Stromal cell of bone marrow (primary cell): ENCODE measurements at places on chromosomes 11 and 22.

DNA sequence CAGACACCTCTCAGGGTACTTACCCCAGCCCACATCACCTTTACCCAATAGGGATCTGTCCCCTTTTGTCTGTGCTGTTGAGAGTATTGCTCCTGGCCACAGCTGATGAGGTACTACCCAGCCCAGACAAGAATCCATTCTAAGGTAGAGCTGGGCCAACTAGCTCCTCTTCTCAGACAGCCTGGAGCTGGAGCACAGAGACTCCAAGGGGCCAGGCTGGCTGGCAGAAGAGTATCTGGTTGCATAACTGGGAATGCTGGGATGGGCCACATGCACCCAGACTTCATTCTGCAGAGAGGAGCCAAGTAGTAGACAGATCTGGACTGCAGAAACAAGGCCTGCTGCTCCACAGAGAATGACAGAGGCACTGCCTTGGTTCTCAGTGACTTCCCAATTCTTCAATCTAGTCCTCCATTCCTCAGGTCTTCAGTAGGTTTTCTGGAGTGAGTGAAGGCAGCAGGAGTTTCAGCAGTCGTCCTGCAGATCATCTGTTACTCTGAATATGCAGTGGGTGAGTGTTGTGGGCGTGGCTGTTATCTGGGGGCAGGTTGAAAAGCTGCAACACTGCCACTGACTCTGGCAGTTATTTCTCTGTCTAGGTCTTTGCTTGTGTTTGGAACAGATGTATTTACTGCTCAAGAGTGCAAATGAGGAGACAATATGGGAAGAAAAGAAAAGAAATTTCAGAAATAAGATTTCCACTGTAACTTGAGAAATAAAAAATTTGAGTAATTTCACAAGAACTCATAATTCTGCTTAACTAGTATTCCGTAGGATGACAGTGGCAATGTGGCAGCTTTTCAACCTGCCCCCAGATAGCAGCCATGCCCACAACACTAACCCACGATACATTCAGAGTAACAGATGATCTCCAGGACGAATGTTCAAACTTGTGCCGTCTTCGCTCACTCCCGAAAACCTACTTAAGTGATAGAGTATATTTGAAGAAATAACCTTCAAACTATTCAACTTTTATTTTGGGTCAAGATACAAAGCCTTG is 34.9 kb downstream of the MAPK1 start:
- no peak for DNase-seq

DNA sequence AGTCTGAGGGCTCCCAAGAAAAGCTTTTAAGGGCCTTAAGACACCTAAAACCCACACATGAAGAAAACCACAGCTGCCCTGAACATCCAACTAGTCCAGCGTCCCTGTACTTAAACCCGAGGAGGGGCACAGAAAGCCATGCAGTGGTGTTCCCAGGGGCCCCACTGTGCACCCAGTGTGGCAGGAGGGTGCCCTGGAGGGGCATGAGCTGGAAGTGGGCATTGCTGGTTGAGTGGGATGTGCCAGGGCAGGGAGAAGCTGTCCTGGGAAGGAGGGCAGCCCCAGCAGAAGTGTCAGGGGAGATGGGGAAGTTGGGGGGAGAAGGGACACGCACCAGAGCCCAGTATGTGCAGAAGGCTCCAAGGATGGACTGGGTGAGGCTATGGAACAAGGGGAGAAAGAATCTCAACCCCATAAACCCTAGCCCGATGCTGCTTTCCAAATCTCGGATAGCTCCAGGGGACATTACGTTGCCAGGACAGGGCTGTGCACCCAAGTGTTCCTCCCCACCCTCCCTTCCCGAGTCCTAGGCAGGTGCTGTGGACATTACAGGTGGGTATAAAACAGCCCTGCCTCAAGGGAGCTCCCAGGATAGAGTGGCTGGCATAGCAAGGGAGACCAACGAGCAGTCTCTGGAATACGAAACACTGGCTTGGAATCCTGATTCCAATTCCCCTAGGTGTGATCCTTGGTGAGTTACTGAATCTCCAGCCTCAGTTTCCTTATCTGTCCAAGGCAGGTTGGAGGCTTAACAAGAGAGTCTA is 44.2 kb downstream of the SHANK2 start:
- DNase-seq: no peak

DNA sequence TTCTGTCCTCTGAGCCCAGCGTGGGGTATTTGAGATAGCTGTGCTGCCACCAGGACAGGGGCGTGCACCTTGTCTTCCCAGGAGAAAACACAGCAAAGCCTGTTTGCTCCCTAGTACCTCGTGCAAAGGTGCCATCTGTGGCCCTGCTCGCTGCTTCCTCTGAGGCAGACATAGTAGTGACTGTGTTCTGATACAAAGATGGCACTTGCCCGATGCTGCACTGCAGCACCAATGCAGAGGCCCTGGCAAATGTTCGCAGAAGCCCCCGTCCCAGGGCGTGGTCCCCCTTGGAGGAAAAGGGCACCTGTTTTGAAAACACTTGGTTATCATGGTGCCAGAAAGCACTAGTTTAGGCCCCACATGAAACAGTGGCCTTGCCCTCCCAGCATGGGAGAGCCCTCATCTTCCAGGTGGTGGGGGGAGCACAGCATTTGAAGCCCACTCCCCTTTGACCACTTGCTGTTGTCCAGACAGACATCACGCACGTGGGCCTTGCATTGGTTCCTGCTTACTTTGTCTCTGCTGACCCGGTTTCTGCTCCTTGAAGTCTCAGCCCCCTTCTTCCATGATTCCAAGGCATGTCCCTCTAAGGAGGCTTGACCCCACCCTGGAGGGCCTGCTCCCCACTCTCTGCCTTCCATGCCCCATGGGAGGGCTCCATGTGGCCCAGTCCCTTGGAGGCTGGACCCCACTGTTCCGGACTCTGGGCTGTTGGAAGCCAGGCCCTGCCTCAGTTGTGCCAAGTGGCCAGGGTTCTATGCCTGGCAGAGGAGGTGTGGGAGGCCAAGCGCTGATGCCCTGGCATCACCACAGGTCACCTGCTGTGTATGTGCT is 109.4 kb downstream of the KCNQ1OT1 start:
- DNase-seq: no peak

GRCh38 chr11:114399490-114400215 is 658 bp downstream of the C11orf71 start:
- no peak for DNase-seq

DNA sequence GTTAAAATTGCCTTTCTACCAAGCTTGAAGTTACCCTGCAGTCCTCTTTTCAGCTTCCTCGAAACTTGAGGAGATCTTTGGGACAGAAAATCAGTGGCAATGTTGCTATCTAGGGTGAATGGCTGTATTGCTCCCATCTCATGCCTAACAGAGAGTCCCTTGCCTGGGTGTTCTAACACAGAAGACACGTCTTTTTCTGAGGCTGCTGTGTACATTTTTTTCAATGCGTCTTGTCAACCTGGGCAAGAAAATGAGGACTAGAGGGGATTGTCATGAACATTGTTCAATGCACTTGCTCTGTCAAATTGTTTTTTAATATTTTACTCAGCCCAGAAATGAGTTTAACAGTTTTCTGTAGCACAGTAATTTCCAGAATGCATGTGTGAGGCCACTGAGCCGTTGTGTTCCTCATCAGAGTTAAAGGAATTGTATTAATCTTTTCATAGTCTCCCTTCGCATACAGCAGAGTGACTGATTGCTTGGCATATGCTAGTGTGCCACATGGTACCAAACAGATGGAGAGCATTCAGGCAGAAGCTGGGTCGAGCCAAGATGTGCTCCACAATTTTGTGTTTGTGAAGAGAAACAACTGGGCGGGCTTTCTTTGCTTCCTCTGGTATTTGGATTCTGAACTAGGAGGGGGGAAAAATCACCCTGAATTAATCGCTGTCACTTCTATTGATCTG is 86.0 kb downstream of the CASP12 start:
- DNase-seq: no peak

- DNase-seq: no peak
These were observed 249.0 kb downstream of the ST3GAL4 start for GRCh38 chr11:126604461-126604860.

GRCh38 chr22:41300661-41301060 is 664 bp upstream of the ZC3H7B start:
- DNase-seq: no peak

GRCh38 chr11:14095882-14096281 is 133.4 kb downstream of the SPON1 start:
- no peak for DNase-seq
